ENCODE measurements at places on chromosomes 11 and 22. TPM values are rescaled to one million over a fixed set of nuclear protein-coding genes. Genes with fewer than 3 reads are reported as not detected.

CNIH2 gene
- total RNA-seq, result not detected

PLEKHB1 gene
- total RNA-seq, result 45.8 TPM

C11orf97 gene
- not detected for total RNA-seq

GRCh38 chr22:44932493-44932892 is 77.3 kb downstream of the PHF21B start:
- ATAC-seq, result no peak

KREMEN1 gene
- 9.2 TPM for total RNA-seq

GRCh38 chr11:69396051-69396947 is 85.2 kb upstream of the LINC01488 start:
- no peak for ATAC-seq

GRCh38 chr22:27798511-27799014 is 3.0 kb downstream of the MN1 start:
- no peak for ATAC-seq

DNA sequence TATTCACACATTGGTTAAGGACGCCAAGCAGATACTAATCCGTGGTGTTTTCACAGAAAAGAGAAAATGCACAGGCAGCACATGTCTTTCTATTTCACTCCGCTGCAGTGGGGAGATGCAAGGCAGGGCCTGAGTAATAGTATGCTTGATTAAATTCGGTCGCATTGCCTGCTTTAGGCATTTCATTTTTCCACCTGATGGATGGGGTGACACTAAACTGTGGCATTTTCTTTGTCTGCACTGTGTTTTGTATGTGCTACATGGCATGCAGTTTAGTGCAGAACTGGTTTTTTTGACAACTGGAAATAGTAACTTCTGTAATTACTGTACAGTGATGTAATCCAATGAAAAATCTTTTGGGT is 94.9 kb downstream of the SLC17A6 start:
- ATAC-seq, result no peak

- ATAC-seq, result no peak
These were observed 138.1 kb upstream of the SORL1-AS1 start for GRCh38 chr11:121590772-121591404.

GRCh38 chr22:19527321-19527721 is 3.1 kb upstream of the CLDN5 start:
- ATAC-seq, result no peak

TMEM121B gene
- total RNA-seq, result 0.31 TPM

DNA sequence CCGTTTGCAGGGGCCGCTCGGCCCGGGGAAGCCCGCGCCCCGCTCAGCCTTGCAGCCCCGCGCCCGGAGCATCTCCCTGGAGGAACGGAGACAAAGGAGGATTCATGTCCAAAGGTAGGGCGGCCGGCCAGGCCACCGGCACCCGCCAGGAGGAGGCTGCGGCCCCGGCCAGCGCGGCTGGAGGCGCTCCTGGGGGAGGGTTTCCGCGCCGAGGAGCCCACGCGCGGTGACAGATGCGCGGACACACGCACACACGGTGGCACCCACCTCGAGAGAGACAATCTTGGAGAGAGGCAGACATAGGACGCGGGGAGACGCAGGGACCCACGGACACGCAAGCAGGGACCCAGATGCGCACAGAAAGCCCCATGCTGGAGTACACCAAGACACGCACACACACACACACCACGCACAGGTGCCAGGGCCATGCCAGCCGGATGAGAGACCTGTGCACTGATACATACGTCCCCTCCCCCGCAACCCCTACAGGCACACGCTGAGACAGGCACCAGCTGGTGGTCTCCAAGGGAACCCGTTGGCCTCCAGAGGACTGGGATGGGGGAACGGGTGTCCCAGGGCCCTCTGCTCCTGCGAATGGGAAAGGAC is 7.8 kb downstream of the SEPTIN3 start:
- no peak for ATAC-seq

DNA sequence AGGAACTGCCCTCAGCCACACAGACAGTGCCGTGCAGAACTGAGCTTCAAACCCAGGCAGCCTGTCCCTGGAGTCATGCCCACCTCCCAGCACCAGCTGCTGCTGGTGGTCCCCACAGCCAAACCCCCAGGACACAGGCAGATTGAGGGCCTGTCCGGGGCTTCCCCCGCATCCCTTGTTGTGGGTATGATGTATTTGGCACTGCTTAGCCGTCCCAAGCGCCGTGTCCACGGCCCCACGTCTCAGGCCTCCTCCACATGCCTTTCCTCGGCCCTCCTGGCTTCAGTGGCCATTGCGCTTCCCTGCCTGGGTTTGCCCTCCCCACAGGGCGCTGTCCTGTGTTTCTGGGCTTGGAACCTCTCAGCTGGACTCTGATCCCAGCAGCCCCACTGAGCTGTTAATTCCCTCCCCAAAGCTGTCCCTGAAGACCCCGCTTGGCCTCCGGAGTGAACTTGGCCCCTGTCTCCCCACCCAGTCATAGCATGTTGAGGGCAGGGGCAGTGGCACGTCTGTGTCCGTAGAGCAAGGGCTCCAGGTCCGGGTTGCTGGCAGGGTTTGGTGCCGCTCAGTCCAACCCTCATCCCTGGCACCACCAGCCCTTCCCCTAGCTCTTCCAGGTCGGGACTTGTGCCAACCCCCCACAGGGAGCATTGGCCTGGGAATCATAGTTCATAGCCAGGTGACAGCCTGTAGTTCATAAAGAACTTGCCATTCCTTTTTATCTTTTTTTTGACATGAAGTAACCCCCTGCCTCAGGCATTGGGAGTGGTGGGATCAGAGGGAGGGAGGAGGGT is 34.5 kb upstream of the TEF start:
- ATAC-seq, result no peak

DNA sequence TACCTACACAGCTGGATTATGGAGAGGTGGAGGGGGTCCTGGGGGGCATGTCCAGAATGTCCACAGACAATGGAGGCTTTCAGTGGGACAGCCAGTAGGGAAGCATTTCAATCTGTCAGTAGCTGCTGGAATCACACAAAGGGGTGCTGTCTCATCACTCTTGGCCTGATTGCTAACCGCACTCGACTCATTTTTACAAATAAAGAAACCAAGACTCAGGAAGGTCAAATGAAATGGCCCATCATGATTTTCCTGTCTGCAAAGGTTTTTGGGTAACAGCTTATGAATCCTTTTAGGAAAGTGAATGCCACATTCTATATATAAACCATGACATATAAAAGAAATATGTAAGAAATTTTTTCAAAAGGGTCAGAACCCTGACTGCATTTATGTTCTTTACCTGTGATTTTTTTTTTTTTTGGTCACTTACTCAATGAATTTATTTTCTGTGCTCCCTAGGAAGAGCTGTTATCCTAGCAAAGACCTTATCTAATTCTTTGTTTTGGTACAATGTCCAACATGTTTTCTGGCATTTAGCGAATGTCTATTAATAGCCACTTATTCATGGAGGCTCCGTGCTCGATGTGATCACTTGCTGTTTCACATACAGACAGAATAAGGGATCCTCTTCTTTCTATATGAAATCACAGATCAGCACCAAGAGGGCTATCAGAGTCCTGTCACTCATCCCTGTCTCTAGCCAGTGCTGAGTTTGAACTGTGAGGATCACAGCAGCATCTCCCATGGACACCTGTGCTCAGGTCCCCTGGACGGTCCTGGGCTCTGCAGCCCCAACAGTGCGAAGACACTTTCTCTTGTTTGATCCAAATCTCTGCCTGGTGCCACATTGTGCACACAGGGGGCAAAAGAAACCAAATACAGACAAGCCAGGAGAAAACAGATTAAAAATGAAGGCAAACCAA is 979.7 kb downstream of the NTM start:
- ATAC-seq, result no peak

APOA4 gene
- not detected for total RNA-seq

DNA sequence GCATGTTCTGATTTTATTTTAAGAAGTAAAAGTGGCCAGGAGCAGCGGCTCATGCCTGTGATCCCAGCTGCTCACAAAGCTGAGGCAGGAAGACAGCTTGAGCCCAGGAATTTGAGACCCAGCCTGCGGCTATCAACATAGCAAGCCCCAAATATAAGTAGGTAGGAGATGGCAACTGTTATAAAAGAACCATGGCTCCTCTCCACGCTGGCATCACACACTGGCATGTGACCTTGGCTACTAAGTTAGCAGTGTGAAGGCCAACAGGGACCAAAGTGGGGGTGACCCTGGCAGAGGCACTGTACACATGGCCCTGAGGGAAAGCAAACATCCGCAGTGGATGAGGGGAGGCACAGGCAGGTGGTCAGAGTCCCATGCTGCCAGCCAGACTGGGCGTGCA is 33.0 kb downstream of the TPST2 start:
- no peak for ATAC-seq

PRR5L gene
- total RNA-seq, result 7.5 TPM

- ATAC-seq, result no peak
These were observed 10.7 kb upstream of the IGSF22 start for GRCh38 chr11:18736590-18737148.

C11orf91 gene
- not detected for total RNA-seq

- ATAC-seq, result peak; percentile 43
These were observed 93.0 kb upstream of the BID start for GRCh38 chr22:17867160-17867785.

GRCh38 chr11:43359422-43359818 is 700 bp downstream of the TTC17 start:
- ATAC-seq, result no peak

GRCh38 chr11:10561043-10561818 is 7.2 kb downstream of the LYVE1 start:
- ATAC-seq, result no peak

- ATAC-seq, result no peak
These were observed 133.7 kb downstream of the CTTN start for GRCh38 chr11:70532066-70532440.

GRCh38 chr11:78344094-78344493 is 73.5 kb downstream of the GAB2 start:
- no peak for ATAC-seq

RGL4 gene
- total RNA-seq, result not detected

DNA sequence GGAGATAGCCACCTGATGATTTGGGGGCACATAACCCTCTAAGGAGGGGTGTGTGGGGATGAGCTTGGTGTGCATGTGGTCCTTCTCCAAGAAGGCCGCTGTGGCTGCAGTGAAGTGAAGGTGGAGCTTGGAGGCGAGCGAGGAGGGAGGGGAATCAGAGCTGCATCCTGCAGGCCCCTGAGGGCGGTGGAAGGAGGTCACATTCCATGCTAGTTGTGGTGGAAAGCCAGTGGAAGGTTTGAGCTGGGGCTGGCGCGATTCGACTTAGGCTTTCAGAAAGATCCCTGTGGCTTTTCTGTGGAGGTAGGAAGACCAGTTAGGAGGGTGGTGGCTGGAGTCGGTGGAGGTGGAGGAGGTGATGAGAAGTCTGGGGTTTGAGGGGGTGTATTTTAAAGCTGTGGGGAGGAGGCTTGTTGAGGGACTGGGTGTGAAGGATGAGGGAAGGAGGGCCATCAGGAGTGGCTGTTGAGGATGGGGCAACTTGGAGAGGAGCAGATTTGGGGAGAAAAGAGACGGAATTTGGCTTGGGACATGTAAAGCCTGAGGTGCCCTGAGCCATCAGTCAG is 62.0 kb downstream of the TBC1D22A start:
- ATAC-seq, result no peak

KCNJ11 gene
- 3.5 TPM for total RNA-seq

DNA sequence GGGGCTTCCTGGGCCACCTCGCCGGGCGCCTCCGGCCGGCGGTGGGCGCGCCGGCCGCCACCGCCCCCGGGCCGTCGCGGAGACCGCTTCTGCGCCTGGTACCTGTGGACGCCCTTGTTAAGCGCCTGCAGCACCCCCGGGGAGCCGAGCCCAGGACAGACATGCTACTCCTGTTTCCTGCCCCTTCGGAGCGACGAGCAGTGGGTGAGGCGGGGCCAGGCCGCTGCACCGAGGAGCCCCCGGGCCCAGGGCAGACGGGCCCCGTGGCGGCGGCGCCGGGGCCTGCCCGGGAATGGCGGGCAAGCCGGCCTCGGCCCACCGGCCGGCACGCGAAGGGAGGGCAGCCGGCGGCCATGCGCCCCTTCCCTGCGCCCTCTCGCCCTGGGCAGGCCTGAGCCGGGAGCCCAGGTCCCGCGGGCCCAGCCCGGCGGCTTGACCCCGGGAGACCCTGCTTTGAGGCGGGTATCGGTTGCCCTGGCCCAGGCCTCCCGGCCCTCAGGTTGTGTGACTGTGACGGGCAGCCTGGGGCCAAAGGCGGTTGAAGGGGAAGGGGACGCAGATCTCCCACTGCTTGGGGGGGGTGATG is 789 bp upstream of the KDM2A start:
- ATAC-seq, result no peak

MDK gene
- 25.0 TPM for total RNA-seq

DNA sequence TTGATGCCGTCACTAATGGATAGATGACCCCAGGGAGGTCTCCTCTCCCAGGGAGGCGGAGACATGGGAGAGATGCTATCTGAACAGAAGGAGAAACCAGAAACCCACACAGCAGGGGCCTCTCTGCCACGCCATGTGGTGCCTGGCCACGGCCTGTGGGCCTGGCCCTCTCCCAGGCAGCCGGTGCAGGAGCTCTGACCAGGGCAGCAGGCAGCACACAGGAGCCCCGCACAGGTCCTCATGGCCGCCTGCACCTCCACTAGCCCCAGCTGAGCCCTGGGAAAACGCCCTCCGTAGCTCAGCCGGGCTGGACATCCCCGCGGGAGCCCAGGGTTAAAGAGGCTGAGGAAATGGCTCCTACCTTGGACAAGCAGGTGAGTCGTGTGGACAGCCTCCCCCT is 19.8 kb downstream of the IGSF9B start:
- ATAC-seq, result no peak

DNA sequence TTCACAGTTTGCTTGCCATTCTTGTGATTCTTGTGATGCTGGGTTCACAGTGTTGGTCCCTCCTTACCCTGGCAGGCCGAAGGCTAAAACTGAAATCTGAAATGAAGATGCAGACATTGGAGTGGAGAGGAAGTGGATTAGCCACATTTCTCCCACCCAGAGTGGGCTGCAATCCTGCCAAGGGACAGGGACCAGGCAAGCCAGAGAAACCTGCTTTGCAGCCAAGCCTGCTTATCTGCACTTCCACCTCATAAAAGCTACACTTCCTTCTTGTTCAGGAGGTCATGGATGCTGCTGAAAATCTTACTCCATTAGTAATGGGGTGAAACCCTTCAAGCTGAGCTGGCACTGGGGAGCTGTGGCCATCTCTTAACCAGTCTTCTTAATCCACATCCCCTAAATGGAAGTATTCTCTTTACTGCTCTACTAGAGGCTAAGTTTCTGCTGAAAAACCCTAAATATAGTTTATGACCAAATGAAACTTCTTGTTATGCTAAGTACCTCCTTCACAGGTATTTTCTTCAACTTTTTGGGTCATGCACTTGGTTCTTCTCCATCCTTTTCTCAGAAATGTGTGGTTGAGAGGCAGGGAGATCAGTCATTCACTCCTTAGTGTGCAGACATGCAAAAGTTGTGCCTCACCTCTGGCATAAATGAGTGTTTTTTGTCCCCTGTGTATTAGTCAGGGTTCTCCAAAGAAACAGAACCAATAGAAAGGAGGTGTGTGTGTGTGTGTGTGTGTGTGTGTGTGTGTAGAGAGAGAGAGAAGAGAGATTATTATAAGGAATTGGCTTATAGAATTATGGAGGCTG is 133.9 kb upstream of the BMAL1 start:
- no peak for ATAC-seq

SLC22A8 gene
- not detected for total RNA-seq

Data from gastroesophageal sphincter (tissue), 4 donors.